Naive B cell (primary cell): ENCODE measurements at places on chromosomes 2 and 18. TPM values are rescaled to one million over a fixed set of nuclear protein-coding genes. Genes with fewer than 3 reads are reported as not detected.

GRCh38 chr18:53952700-53953099 is 271.8 kb downstream of the MBD2 start:
- no peaks in the 10 kb centered on the region for H3K36me3 ChIP-seq
- peaks cover 11% of the 10 kb centered on the region for H3K27me3 ChIP-seq
- no peaks in the 10 kb centered on the region for H3K4me1 ChIP-seq
- H3K4me3 ChIP-seq = no peak overlapping the region

DNA sequence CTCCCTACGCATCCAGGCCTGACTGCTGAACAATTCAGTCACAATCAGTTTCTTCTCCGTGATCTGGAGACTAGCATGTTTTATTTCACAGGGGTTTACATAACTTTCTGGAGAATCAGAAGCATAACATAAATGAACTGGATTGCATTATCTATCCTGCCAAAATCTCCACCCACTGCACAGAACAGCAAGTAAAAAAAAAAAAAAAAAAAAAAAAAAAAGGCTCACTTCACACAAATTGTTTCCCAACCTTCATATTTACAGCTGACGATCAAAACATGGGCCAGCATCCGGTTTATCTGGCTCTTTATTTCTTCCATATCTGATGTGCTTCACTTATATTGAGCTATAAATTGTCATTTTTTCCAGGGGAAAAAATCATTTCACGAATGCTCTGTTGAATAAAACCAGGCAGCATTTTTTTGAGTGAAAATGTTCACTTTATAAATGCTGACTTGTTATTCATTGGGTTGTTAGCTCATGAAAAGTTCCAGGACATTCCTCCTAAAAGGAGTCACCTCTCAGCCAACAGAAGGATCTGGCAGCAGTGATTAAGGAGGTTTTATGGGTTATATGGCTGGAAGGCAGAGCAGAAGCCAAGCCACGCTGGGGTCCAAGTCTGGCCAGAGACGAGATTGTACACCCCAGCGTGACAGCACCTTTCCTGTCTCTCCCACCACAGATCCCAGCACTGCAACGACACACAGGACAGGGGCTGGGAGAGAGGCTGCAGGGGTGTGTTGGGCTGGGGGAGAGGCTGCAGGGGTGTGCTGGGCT is 51.2 kb upstream of the GLI2 start:
- peaks cover 4% of the 10 kb centered on the region for H3K4me1 ChIP-seq
- H3K36me3 ChIP-seq = no peaks in the 10 kb centered on the region
- H3K27ac ChIP-seq = no peak overlapping the region

The ARL5A gene
- 93.1 TPM for polyA plus RNA-seq

DNA sequence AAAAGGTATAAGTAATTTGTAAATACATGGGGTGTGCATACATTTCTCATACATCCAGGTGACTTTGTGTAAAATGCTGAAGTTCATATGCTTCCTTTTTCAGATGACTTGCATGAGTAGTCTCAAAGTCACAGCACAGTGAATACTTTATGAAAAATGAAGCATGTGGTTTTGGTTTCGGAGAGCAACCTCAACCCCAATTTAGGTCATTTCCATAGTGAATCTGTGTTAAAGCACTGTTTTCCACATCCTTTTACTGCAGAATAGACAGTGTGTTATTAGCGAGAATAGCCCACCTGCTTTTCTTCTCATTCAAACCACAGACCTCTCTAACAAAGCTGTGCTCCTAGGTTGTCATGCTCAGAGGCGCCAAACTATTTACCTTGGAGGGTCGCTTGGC is 204.4 kb upstream of the RASGRP3 start:
- no peak overlapping the region for H3K27ac ChIP-seq
- H3K27me3 ChIP-seq = peaks cover 9% of the 10 kb centered on the region
- peaks cover 13% of the 10 kb centered on the region for H3K4me1 ChIP-seq
- DNase-seq = peak; percentile 45
- H3K36me3 ChIP-seq = no peaks in the 10 kb centered on the region

The CHRNA1 gene
- polyA plus RNA-seq = 0.22 TPM

GRCh38 chr2:189465478-189465877 is 24.2 kb downstream of the WDR75 start:
- no peak overlapping the region for H3K4me3 ChIP-seq
- peaks cover 26% of the 10 kb centered on the region for H3K36me3 ChIP-seq
- no peaks in the 10 kb centered on the region for H3K27me3 ChIP-seq
- DNase-seq = no peak
- peak overlapping the region; percentile 21 for H3K27ac ChIP-seq
- H3K4me1 ChIP-seq = peaks cover 18% of the 10 kb centered on the region

The SULT1C3 gene
- not detected for polyA plus RNA-seq

DNA sequence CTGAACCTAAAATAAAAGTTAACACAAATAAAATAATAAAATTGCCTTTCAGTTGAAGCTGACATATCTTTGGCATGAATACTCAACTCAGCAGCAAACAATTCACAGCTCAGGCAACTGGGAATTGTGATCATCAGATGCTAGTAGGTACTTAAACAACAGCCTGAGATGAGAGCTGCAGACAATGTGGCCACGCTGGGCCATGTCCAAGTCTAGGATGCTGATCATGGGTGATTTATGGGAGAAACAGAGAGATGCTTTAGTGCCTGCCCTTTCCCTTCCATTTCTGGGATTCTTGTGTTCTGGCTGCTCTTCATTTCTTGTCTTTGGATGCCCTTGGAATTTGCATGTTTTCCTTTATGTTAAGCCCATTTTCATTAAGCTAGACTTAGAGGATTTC is 212.4 kb upstream of the CWC22 start:
- H3K27ac ChIP-seq = no peak overlapping the region
- no peaks in the 10 kb centered on the region for H3K27me3 ChIP-seq
- no peaks in the 10 kb centered on the region for H3K4me1 ChIP-seq
- DNase-seq = no peak
- no peak overlapping the region for H3K4me3 ChIP-seq
